Lower leg skin (tissue), 4 donors: ENCODE measurements at places on chromosomes 3 and 15. TPM values are rescaled to one million over a fixed set of nuclear protein-coding genes. Genes with fewer than 3 reads are reported as not detected.

Gene MLF1
- total RNA-seq, result 5.9 TPM

DNA sequence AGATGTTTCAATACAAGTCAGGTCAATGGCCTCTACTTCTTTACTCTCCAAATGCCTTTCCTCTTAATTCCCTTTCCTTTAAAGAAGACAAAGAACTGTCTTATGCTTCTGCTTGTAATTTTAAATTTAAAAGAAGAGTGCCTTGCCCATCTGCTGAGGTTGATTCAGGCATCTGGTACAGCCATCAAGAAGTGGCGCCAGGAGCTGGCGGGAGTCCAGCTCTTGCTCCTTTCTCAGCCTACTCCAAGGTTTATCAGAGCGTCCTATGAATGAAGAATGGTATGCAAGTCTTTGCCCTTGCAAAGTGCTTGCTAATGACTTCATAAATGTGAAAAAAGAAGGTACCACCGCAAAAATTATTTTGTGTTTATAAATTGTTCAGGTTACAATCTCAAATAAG is 294.6 kb upstream of the TGFBR2 start:
- DNase-seq, result no peak

GRCh38 chr3:80688814-80689213 is 921.0 kb upstream of the ROBO1 start:
- no peak for DNase-seq

GRCh38 chr3:50221411-50222168 is 14.4 kb upstream of the GNAI2 start:
- no peak for DNase-seq

DNA sequence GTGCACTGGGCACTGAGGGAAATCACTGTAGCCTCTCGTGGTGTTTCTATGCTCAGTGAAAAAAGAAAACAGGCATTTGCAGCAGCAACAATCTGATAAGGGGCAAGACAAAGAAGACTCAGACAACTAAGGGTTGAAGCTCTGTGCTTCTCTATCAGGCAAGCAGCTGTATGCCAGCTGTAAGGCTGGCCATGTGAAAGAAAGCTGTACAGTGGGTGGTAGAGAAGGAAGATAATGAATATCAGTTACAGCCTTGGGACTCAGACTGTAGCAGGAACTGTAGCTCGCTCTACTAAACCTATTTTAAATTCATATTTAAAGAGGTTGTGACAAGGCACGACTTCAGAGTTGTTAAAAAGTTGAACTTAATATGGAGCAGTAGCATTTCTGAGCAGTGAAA is 76.3 kb downstream of the VGLL3 start:
- no peak for DNase-seq

- no peak for DNase-seq
These were observed 5.8 kb upstream of the HCN4 start for GRCh38 chr15:73374604-73375003.

DNA sequence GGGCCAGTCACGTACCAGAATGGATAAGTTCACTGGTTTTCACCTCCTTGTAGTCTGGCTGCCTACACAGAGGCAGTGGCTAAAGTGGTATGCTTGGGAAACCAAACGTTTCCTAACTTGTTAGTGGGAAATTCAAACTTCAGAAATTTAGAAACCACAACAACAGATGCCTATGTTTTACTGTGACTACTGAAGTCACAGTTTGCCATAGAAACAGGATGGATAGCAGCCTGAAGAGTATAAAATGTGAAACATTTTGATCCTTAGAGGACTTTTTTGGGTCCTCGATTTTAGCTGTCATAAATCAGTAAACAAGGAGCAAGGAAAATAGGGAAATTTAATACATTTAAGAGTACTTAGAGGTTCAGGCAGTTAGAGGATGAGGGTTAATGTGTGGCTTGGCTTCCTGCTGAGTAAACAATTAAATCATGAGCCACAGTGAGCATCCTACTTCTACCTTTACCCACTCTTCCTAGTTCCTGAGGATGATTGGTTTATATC is 48.6 kb downstream of the CMSS1 start:
- no peak for DNase-seq

- no peak for DNase-seq
These were observed 43.0 kb upstream of the SLC41A3 start for GRCh38 chr3:126126811-126127431.

DNA sequence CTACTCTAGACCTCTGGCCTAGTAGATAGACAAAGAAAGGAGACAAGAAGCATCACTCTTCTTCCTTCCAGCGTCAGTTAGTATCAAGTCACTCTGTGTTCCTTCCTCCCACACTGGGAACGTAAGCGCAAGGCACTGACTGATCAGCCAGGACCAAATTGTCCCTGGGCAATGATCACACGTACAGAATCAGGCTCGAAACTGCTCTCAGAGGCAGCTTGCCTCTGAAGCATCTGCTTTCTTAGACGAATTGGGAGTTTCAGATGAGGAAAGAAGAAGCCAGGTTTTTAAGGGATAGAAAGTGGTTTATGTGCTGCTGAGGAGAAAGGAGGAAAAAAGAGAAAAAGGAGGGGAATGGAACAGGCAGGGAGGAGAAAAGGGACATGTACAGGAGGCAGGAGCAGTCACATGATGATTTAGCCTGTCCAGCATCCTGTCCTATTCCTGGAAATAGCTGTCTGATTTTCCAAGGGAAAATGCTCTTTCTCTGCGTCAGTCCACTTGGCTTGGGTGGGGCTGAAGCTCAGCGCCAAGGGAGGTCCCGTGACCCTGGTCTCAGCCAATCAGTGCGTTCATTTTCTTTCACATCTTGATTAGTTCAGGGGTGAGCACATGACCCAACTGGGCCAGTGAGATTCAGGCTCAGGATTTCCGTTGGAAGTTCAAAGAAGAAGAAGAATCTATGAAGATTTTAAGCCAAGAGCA is 102.0 kb upstream of the PRICKLE2 start:
- peak; percentile 95 for DNase-seq

- no peak for DNase-seq
These were observed 12.2 kb upstream of the TMEM40 start for GRCh38 chr3:12771236-12771635.

GRCh38 chr3:184885112-184885511 is 73.1 kb downstream of the VPS8 start:
- DNase-seq, result no peak

- DNase-seq, result no peak
These were observed 21.1 kb downstream of the GCNT3 start for GRCh38 chr15:59632714-59633113.

DNA sequence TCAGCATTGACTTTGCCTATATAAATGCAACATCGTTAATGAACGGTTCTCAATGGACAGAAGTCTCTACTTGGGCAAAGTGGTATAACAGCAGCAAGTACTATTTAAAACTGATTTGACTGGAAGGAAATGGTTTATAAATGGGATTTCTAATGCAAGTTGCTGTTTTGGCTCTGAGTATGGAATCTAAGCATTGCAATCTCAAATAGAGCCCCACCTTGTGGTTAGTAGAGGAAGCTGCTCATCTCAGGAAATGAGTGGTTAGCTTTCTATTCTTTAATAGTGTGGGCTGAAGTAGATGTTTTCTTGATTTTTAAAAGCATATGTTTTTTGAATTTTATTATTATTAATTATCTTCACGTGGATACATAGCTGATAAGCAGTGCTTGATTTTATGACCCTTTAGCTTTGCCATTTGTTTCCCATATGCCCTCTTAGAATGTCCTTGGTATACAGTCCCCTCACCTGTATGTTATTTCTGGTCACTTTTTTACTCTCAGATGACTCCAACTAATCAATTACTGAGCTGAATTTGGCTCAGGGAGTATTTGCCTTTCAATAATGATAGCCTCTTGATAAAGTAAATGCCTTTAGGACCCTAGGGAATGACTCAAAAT is 67.1 kb downstream of the OXSM start:
- DNase-seq, result no peak

GRCh38 chr3:5504135-5504534 is 316.6 kb downstream of the EDEM1 start:
- DNase-seq, result no peak

Gene SAXO2
- total RNA-seq, result 1.5 TPM

GRCh38 chr3:170739410-170739809 is 130.6 kb downstream of the RPL22L1 start:
- no peak for DNase-seq

GRCh38 chr3:49534581-49535441 is 19.5 kb upstream of the BSN start:
- no peak for DNase-seq

Gene CPN2
- not detected for total RNA-seq

- no peak for DNase-seq
These were observed 110.6 kb downstream of the THSD4 start for GRCh38 chr15:71225851-71226250.

- DNase-seq, result no peak
These were observed 325.3 kb downstream of the THSD4 start for GRCh38 chr15:71440489-71441110.

DNA sequence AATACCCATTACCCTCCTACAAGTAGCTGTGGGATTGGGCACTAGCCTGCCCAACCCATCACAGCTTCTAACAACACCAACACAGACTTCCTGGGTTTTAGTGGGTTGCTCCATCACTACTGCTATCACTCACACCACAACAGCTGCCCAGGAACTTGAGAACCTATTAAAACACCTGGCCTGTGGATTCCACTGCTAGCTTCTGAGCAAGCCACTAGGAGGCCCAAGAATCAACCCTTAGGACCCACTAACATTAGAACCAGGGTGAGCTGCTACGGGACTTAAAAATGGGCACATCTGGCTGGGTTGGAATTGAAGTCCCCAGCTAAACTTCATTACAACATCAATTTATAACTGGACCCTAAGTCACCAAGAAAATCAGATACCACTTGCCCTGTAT is 113.2 kb upstream of the TP63 start:
- no peak for DNase-seq

DNA sequence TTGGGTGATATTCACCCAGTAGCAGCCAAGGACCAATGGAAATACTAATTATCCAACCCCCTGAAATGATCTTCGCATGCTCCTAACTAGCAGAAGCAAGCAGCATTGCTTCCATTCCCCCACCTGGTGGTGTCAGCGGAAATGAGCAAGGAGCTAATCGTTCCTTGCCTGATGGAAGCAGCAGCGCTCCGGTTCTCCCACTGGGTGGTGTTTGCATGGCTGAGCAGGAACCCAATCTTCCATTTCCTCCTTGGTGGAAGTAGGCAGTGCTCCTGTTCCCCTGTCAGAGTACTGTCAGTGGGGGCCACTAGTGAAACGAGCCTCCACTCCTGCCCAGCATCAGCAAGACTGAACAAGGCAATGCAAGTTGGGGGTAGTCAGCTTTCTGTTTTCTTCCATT is 311.5 kb downstream of the CACNA2D3 start:
- DNase-seq, result no peak

- peak; percentile 49 for DNase-seq
These were observed 11.5 kb upstream of the IGDCC4 start for GRCh38 chr15:65434201-65434600.

DNA sequence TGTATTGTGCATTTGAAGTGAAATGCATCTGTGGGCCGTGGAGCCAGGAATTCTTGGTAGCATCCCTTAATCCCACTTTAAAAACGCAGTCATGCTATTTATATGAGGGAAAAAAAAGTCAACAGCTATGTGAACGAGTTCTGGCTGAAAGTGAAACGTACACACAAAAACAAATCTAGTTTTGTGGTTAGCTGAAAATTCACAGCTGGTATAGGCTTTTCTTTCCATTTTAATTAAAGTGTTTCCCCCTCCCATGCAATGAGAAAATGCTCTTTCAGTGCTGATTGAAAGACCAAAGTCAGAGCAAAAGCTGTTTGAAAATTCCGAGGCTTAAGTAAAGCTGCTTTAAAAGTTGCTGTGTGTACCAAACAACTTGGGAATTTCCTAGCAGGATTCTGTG is 297.4 kb downstream of the PLCL2 start:
- no peak for DNase-seq

DNA sequence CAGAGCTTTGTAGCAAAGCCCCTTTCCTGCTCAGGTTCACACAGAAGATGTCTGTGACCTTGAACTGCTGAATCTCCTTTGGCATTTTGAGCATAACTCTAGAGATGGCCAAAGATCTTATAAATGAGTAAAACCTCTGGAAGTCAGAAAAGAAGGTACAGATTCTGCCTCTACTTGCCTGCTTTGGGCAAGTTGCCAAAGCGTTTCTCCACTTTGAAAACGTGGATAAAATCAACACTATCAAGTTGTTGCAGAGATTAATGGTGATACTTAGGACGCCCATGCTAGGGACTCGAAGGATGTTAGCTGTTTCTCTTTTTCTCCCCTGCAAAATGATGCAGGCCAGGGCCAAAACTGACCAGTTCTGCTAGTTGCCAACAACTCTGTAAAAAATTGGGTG is 68.0 kb upstream of the CMTM7 start:
- DNase-seq, result no peak

GRCh38 chr3:35664460-35664919 is 25.2 kb downstream of the ARPP21 start:
- DNase-seq, result no peak

DNA sequence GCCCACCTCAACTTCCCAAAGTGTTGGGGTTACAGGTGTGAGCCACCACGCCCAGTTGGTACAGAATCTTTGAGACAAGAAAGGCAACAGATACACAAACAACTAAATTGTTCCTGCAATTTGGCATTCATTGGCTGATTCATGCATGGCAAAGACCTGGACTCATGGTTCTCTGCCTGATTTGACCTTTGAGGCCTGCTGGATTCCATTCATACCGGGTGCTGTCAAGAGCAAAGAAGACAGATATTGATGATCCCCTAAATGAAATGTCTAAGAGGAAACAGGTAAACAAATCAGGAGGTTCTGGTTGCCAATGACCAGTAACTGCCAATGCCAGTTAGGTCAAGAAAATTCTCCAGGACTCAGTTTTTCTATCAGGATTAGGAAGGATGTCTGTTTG is 43.9 kb upstream of the RAD18 start:
- no peak for DNase-seq

Gene KLHL40
- total RNA-seq, result not detected
